Fibroblast of upper back skin (primary cell): ENCODE measurements at places on chromosomes 12 and 14.
A peak's percentile ranks its signal among the peaks of the same experiment; 100 is the strongest.

DNA sequence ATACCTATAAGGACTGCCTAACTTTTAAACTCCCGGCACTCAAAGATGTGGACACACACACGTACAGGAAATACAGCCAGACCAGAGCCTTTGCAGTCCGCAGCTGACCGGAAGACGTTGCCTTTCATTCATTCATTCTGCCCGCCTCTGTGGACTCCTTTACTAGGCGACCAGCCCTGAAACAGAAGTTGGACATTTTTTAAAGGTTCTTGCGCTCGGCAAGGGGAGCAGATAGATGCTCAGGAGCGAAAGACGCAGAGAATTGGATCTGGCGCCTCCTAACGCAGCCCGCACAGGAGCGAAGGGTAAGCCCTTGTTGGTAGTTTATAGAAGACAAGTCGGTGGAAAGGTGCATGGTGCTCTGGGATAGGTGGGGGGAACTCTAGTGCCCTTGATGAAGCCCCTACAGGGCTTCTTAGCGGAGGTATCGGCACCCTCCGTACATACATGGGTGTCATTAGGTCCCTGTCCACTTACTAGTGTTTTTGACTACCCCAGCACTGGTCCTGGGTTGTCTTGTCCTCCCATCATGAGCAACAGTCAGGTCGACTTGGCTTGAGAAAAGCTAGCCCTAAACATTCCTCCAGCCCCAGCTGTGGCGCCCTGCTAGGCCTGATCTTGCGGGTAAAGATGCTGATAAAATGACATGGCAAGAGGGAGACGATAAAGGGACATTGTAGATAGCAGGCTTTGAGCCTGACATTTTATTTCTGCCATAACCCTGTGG, at the start of gene KDM2B:
Gene KDM2B, minus strand, starts transcription at position 65 of the 727 bp plus-strand sequence. CDS start 112 bp downstream, outside the sequence.
- peak; percentile 40 for DNase-seq

DNA sequence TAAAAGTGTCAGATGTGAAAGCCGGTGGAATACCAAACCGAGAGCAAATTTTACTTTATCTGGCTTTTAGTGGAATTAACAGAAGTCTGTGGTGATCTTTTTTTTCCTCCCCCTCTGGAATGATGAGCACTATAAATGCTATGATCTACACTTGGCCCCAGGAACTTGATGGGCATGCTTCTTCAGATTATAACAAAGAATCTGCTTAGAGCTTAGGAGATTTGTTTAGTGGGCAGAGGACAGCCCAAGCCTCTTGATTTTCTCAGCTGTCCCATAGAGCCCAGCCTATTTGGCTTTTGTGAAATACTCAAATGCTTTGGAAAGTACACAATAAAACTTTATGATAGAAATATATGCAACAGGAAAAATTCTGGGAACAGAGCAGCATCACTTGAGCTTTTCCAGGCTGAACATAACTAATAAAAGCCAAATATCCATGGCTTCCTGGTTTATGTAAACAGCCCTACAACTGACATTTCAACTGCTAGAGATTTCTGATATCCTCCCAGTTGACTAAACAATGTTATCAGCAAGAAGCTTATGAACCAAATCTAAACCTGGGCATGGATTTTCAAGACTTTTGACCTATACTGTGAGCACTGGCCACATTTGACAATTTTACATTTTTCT, 149.6 kb downstream of the PLXNC1 start:
- no peak for DNase-seq

DNA sequence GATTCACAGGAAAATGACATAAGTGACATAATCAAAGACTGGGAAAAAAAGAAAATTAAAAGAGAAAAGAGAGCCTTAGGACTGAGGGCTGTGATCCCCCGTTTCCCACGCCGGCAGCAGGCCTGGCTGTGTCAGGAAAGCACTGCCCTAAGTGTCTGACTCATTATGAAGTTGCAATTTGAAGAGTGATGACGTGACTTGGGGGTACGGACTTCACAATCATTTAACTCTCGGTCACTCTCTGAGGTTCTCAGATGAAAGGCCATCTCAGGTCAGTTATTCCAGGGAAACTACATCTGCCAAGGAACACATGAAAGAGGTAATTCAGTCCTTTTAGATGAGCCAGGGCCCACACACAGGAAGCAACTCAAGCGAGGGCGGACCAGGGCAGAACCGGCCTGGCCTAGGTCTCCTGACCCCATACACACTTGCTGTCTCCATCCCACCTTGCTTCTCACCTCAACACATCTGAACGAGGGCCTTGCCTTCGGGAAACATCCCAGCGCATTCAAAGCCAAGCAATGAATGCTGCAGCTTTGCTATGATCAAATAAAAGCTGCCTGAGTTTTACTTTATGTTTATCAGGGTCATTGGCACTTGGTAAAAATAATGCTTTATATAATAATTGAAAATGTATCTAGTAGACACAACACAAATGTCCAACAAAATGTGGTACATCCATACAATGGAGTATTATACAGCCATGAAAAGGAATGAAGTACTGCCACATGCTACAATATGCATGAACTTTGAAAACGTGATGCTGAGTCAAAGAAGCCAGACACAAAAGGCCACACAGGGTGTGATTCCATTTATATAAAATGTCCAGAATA, 2.7 kb downstream of the SSH1 start:
- peak; percentile 95 for DNase-seq

GRCh38 chr14:65536781-65537423, 124.4 kb downstream of the FUT8 start:
- no peak for DNase-seq

DNA sequence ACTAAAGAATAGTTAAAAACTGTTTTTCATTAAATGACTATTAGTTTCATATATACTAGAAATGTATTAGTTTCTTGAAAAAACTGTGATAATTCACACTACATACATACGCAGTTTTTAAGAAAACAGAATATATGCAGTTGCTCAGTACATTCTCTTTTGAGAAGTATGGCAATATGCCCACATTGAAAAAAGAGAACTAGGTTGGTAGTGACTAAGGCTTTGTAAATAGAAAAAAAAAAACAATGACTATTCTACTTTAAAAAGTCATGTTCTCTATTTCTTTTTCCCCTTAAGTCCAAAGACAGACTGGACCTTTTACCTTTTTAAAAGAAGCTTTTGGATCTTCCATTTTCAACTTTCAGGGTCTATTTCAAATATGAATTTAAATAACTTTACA, 25.0 kb downstream of the SNX6 start:
- DNase-seq: no peak

DNA sequence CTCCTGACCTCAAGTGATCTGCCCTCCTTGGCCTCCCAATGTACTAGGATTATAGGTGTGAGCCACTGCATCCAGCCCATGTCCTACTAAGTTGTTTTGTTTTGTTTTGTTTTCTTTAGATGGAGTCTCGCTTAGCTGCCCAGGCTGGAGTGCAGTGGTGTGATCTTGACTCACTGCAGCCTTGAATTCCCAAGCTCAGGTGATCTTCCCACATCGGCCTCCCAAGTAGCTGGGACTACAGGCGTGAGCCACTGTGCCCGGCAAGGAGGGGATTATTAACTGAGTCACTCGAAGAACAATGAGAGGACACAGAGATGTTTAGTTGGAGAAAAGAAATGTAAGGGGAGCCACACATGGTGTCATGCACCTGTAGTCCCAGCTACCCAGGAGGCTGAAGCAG, 18.0 kb upstream of the ERBB3 start:
- no peak for DNase-seq
